ENCODE measurements at places on chromosomes 2 and 18. TPM values are rescaled to one million over a fixed set of nuclear protein-coding genes. Genes with fewer than 3 reads are reported as not detected.
A peak's percentile ranks its signal among the peaks of the same experiment; 100 is the strongest.

GRCh38 chr2:116489944-116490343 is 1324.5 kb upstream of the DDX18 start:
- no peaks in the 10 kb centered on the region for H3K27me3 ChIP-seq
- no peak overlapping the region for H3K4me3 ChIP-seq
- no peaks in the 10 kb centered on the region for H3K36me3 ChIP-seq
- no peak for DNase-seq

GRCh38 chr2:67613227-67613626 is 216.1 kb downstream of the ETAA1 start:
- no peaks in the 10 kb centered on the region for H3K27me3 ChIP-seq
- no peak for DNase-seq
- no peaks in the 10 kb centered on the region for H3K4me1 ChIP-seq
- H3K4me3 ChIP-seq = no peak overlapping the region

DNA sequence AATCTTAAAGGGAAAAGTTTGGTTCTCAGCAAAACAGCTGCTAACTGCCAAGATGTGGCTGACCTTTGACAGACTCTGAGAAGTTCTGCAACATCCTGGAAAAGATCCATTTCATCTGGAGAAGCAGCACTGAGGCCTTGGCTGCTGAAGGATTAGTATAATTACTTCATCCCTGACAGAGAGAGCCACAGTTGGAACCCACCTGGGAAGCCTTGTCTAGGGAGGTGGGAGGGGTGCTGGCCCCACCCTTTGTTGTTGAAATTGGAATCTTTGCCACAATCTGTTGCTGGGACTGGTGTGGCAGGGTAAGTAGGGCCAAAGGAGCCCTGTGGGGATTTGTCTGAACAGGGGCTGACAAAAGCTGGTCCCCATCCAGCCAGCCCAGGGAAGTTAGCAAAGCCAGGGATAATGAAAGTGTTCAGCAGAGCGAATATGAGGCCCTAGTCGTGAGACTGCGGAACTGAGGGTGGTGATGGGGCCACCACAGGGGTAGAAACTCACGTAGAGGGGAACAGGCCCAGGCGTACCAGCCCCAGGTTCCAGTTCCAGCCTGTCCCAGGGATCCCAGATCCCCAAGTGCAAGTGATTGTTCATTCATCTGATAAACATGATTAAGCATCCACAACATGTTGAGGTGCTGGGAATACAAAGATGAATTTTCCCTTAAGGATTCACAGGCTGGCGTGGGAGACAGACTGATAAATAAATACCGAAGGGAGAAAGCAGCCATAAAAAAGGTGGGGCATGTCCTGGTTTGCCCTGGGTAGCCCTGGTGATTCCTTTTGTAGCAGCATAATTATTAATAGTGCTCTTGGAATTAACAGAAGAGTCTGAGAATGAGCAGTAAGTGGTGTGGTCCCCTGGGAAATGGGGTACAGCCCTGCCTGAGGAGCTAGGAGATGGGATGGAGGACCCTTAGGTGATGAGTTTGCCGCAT is 60.0 kb downstream of the MYO1B start:
- no peaks in the 10 kb centered on the region for H3K36me3 ChIP-seq
- H3K27me3 ChIP-seq = no peaks in the 10 kb centered on the region
- H3K4me1 ChIP-seq = peaks cover 5% of the 10 kb centered on the region
- peak overlapping the region; percentile 27 for H3K27ac ChIP-seq
- DNase-seq = peak; percentile 40

The POMC gene
- total RNA-seq = 29.9 TPM

The BCL2L11 gene
- 36.5 TPM for total RNA-seq

The MYO7B gene
- total RNA-seq = 0.30 TPM

The DSG3 gene
- not detected for total RNA-seq

The TLX2 gene
- total RNA-seq = not detected
